ENCODE measurements at places on chromosomes 4 and X.

- DNase-seq, result no peak
Observed at GRCh38 chrX:129786210-129786651, 6.5 kb downstream of the SASH3 start.

DNA sequence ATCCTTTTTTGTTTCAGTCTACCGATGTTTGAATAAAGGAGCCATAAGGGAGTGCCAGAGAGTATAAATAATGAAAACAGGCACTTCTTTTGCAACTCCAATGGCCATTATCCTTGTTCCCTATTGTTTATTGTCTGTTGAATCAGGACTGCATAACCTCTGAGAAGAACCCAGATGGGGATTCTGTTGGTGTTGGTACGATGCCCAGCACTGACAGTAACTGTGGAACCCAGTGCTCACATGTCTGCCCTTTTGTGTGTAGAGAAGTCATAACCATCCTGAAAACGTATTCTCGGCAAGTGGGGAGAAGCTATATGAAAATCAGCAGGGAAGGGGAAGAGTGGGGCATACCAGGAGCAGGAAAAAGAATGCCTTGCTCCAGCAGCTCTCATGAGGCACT, 195.1 kb upstream of the EDNRA start:
- no peak for DNase-seq

DNA sequence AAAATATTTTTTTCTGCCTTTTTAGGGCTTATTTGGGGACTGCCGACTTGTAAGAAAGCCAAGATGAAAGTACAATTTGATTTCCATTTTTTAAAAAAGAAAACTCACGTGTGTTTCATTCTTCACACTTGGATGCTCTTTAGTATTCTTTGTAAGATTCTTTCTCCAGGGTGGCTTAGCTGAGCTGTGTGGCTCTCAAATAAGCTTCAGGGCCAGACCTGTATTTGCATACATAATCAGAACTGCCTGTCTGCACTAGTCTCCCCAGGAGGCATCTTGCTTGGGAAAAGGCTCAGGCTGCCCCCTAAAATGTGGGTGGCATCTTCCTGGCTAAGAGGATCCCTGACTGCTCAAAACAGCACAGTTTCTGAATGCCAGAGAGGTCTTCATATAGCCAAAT, 498.4 kb downstream of the MID1IP1 start:
- no peak for DNase-seq

GRCh38 chr4:143451186-143451585, 62.3 kb upstream of the SMARCA5 start:
- no peak for DNase-seq

- no peak for DNase-seq
Observed at GRCh38 chr4:122583906-122584305, 37.0 kb downstream of the IL21 start.

GRCh38 chr4:80094191-80094590, 21.2 kb upstream of the ANTXR2 start:
- no peak for DNase-seq

DNA sequence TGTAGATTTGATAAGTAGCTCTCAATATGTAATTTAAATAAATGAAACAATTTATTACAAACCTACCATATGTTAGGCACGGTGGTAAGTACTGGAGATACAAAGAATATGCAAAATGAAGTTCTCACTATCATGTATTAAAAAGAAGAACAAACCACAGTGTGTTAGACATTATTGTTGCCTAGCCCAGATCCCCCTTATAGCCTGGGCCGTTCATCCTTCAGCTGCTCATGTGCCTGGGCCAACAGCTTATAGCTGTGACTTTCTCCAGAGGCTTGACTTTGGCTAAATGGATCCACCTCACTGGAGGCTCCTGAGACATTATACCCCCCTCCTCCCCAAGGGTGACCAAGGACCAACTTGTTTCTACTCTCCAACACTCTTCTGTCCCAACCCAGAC, 29.8 kb upstream of the CCNG2 start:
- no peak for DNase-seq

DNA sequence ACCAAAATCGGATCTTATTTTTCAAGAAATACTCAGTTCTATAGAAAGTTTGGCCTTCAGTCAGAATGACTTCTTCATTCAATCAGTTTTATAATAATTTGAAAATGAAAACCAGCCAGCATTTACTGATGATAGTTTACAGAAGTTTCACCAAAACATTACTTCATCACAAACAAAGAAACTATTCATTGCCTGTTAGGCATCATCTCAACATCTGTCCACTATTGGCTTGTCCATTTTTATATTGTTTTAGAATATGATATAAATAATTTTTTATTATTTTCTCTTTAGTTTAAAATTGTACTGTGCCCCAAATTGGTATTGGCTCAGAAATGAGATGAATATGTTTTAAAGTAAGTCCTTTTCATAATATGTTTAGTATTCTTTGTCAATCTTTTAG, 38.4 kb downstream of the FAT4 start:
- DNase-seq, result no peak

GRCh38 chr4:76342191-76342590, 35.7 kb downstream of the STBD1 start:
- DNase-seq, result no peak

- DNase-seq, result no peak
Observed at GRCh38 chrX:16039834-16040233, 83.5 kb upstream of the GRPR start.

DNA sequence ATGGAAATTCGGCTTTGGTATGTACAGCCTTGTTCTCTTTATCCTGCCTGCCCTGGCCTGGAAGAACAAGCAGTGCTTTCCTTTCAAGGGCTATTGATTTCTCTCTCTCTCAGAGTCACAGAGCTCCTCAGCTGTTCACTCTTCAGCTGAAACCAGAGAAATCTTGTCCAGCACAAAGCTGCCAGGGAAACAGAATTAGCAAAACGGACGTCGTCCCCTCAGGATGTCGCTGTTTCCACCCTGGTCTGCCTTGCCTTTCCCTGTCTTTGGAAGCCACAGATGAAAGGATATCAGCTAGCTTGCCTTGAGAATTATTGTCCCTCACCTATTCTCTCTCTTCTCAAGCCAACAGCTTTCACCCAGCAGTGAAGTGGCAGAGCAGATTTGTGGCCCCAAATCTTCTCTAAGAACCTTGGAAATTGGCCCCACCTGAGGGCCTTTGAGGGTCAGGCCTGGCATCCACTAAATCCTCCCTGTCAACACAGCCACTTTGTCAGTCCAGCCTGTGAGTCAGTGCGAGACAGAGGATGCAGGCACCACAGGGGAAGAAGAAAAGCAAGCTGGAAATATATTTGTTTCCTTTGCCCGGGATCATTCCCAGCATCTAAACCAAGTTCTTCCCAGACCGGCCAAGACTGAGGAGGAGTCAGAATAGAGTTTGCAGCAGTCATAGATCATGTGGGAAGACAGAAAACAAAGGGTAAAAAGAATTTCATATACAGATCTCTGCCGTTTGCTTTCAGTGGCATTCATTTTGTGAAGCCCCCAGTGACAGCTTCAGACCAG, 63.8 kb upstream of the MTM1 start:
- no peak for DNase-seq

DNA sequence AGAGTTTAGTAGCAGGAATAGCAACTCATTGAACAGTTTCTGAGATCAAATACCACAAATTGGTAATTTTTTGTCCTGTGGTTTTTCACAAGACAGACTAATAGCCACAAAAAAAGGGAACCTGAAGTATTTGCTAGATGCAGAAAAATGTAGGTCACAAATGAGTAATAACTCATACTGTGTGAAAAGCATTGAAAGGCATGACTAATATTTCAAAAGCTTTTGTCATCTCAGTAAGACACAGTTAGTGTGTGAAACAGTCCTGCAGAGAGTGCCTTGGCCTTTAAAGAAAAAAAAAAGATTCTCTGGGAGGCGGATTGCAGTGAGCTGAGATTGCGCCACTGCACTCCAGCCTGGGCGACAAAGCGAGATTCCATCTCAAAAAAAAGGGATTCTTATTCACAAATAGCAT, 31.4 kb upstream of the SLC25A31 start:
- peak; percentile 75 for DNase-seq

Measured in retinal pigment epithelial cell (primary cell).